ENCODE measurements at places on chromosomes 1 and 21.

DNA sequence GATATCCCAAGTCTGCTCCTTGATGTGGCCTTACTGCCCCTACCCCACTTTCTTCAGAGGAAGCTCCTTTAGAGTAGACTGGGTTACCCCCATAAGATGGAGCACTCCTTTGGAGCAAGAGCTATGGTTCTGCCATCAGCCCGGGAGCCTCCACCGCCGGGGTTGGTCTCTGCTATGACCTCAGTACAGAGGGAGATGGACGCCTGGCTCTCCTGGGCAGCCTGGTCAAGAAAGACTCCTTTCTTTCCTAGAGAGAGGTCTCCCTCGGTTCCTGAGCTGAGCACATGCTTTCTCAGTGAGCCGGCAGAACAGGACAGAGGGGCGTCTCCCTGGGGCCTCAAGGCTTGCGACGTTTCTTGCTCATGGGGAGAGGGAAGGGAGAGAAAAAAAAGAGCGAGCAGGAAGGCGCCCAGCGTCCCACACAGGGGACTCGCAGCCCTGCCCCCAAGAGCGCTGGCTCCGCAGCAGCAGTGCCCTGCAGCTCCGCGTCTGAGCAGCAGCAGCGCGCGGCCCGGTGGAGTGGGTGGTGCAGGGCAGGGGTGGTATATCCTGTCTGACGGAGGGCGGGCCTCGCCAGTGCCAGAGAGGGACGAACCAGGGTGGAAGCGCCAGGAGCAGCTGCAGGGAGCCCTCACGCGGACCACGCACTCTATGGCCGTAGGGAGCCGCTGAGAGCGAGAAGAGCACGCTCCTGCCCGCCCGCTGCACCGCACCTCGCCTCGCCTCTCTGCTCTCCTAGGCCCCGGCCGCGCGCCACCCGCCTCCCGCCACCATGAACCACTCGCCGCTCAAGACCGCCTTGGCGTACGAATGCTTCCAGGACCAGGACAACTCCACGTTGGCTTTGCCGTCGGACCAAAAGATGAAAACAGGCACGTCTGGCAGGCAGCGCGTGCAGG is at the start of gene PKP1:
TSS of gene PKP1 (plus strand) at position 576 of the 899 bp plus-strand sequence. CDS start at position 773, 197 bp downstream.
- no peak for DNase-seq

GRCh38 chr21:26408511-26408910 is 164.6 kb downstream of the CYYR1 start:
- no peak for DNase-seq

GRCh38 chr1:181112071-181112929 is 23.8 kb downstream of the IER5 start:
- DNase-seq, result peak; percentile 84

DNA sequence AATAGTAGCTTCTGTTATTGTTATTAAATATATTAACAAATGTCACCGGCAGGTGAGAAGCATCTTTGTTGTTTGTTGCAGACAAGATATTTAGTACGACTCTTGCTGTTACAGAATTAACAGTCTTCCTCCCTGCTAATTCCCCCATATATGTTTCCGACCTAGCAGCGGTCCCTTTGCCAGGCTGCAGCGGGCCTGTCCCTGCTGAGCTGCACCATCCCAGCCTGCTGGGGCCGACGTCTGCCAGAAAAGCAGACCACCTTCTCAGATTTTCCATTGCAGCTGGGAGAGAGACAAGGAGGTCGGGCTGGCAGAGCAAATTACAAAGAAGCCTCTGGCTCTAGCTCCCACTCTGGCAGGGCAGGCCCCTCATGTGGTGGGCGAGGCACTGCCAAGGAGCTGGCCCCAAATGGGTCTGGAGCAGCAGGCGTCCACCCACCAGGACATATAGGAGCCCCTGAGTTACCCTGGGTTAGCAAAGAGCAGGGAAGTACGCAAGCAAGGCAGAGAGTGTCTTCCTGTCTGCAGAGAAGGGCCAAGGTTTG is 142.7 kb downstream of the FOXD2 start:
- DNase-seq, result no peak

GRCh38 chr1:15046487-15047165 is 106.9 kb upstream of the TMEM51 start:
- peak; percentile 69 for DNase-seq

DNA sequence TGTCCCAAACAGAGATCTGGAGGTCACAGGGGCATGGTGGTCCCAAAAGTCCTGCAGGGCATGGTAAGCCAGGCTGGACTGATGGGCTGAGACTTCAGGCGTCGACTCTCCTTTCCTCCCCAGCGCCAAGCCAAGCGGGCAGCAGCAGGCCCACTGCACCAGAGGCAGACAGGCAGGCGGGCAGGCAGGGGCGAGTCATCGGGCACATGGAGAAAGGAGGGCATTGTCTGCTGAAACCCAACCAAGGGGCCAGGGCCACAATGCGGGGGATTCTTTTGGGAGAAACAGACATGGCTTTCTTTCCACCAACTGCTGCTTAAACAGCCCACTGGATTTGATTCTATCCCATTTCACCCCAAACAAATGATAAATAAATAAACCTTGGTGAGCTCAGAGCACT is 46.2 kb downstream of the TRABD2B start:
- no peak for DNase-seq

- DNase-seq, result no peak
Measured at GRCh38 chr1:5953386-5953785, 38.8 kb downstream of the NPHP4 start.

- no peak for DNase-seq
Measured at GRCh38 chr1:194394676-194395075, 1208.3 kb upstream of the B3GALT2 start.

- no peak for DNase-seq
Measured at GRCh38 chr1:77697441-77697840, 15.0 kb upstream of the ZZZ3 start.

- DNase-seq, result no peak
Measured at GRCh38 chr21:37071561-37072273, 1.2 kb downstream of the PIGP start.

DNA sequence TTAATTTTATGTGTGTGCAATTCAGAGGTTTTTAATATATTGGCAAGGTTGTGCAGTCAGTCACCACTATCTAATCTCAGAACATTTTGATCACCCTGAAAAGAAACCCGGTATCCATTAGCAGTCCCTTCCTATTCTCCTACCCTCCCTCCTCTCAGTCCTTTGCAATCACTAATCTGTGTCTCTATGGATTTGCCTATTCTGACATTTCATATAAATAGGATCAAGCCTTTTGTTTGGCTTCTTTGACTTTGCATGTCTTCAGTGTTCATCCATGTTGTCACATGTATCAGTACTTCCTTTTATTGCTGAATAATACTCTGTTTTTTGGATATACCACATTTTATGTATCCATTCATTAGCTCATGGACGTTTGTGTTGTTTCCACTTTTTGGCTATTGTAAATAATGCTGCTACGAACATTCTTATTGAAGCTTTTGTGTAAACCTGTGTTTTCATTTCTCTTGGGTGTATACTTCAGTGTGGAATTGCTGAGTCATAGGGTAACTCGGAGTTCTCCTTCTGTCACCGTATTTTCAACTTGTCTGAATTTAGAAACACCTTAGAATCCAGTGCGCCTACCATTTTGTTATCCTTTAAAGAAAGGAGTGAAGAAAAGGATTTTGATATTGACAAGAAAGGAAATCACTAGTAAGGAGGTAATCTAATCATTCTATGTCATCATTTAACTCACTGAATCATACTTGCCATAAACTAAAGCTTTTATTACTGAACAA is 3.4 kb downstream of the CEP85 start:
- DNase-seq, result no peak

DNA sequence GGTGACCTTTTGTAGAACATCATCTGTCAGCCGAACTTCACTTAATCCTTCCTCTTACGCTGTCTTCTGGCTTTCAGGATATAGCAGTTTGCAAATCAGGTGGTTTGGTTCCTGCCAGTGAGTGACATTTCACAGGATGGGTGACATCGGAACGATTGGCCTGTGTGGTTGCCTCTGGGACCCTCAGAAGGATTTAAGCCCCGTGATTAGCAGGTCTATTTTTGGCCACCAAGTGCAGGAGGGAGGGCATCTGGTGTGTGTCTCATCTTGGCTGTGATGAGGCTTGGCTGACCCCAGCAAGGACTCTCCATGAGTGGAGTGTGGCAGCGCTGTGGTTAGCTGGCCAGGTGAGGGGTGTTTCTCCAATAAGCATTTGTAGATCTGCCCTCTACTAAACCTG is 407.6 kb upstream of the VAMP3 start:
- DNase-seq, result no peak

GRCh38 chr1:18049228-18049627 is 58.4 kb upstream of the IGSF21 start:
- no peak for DNase-seq

DNA sequence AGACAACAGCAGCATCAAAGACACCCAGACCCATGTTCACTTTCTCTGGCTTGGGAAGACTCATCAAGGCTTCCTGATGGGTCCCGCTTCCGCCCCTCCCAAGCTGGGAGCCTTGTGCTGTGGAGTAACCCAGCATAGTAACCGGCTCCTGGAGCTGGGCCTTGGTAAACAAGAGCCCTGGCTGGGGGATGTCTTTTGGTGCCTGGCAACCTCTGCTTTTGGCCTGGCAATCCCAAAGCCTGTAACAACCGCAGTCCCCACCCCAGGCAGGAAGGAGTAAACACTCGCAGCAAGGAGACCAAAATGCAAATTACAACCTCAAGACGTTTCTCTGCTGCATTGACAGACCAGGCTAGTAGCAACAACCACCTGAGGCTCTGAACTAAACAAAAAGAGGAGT is 16.9 kb upstream of the THRAP3 start:
- no peak for DNase-seq

- DNase-seq, result peak; percentile 5
Measured at GRCh38 chr1:22921452-22922126, 51.1 kb downstream of the LACTBL1 start.

DNA sequence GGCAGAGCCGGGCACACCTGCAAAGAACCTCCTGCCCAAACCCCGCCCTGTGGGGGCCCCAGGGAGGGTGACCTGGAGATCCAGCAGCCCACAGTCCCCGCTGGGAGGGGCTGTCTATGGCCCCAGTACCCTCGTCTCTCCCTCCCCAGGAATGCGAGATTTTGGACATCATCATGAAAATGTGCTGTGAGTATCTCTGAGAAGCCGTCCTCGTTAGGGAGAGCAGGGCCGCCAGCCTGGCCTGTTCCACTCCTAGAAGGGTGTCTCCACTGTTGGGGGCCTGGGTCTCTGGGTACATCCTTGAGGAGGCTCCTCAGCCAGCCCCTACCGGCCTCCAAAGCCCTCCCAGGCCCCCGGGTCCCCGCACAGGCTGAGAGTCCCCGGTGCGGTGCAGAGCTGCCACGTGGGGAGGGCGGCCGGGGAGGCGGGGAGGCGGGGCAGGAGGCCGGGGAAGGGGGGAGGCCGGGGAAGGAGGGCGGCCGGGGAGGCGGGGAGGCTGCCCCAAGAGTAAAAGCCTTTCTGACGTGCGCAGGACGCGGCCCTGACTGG is 18.7 kb downstream of the COL6A1 start:
- no peak for DNase-seq

GRCh38 chr1:181134543-181135436 is 46.3 kb downstream of the IER5 start:
- DNase-seq, result no peak

DNA sequence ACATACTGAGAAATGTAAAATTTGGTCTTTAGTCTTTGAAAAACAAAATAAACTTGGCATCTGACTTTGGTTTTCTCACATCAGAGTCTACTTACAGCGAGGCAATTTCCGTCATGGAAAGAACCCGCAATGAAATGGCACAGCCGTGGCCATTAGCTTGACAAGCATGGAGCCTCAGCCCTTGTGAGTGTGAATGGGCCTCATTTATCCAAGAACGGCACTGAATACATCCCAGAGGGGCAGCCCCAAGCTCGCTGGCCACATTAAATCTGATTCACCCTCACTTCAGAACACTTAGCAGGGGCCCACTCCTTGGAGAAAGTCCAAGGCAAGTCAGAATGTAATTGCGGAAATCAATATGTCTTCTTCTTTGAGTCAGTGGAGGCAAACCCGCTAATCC is 64.8 kb downstream of the ERG start:
- no peak for DNase-seq

DNA sequence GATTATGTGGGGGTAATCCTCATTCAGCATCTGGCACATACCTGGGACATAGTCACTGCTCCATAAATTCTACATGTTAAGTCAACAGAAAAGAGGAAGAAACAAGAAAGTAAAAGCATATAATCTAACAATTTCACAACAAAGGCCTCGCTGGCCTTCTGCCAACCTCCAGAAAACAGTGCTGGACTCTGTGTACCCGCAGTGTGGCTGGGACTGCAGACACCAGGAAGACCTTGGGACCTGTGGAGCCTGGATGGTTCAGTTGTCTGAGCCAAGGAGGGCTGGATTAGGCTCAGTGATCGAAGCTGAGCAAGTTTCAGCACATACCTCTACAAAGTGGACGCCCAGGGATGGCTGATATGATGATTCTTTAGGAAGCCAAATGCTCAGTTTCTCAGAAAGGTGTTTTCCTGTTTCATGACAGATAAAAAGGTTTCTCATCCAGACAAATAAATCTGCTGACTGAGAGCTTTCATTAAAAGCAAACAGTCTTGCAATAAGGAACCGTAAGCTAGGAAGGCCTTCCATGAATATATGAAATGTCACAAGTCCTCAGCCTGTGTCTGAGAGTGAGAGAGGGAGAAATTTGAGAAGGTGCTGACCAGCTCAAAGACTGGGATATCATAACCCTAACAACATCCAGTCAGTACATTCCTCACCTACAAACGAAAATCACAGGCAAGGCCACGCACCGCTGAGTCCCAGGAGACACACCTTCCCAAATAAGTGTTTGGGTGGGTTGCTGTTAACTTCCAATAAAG is 48.4 kb downstream of the CAPZB start:
- peak; percentile 90 for DNase-seq

DNA sequence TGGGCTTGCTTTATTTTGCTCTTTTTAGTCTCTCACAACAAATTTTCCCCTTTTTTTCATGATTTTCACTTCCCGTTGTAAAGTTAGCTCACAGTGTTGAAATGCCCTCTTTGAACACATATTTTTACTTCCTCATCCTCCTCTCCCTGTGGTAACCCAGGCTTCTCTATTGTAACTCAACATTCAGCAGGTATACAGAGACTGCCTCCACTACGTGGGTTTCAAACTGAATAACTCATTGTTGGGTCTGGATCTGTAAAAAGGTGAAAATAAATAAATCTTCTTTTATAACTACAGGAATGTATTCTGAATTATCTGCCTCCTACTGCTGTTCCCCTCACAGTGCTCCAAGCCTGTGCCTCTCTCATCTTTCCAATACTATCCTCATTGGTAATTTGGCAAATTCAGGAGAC is 166.4 kb downstream of the RUNX1 start:
- DNase-seq, result no peak

- DNase-seq, result no peak
Measured at GRCh38 chr1:231554969-231555368, 26.5 kb downstream of the TSNAX start.

- no peak for DNase-seq
Measured at GRCh38 chr1:197003132-197003531, 25.8 kb downstream of the CFHR5 start.

- peak; percentile 22 for DNase-seq
Measured at GRCh38 chr1:169427081-169427641, at the start of gene CCDC181. Gene CCDC181, minus strand, starts transcription at chr1:169427474. Its CDS starts 2,547 bp downstream, at chr1:169424927.

DNA sequence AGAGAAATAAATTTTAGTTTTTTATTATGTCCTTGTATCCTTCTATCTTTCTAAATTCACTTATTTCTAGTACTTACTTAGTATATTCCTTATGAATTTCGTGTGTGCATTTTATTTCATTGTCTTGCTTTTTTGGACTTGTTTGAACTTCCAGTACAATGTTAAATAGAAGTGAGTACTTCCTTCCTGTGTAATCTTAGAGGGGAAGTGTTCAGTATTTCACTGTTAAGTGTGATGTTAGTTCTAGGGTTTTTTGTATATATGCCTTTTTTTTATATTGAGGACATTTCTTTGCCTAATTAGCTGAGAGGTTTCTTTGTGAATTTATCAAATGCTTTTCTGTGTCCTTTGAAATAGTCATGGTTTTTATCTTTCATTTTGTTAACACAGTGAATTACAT is 10.7 kb downstream of the LYPLAL1 start:
- no peak for DNase-seq

Measured in right lobe of liver (tissue), 6 donors.